Naive thymus-derived CD8-positive, alpha-beta T cell (primary cell): ENCODE measurements at places on chromosomes 5 and 9. TPM values are rescaled to one million over a fixed set of nuclear protein-coding genes. Genes with fewer than 3 reads are reported as not detected.

GRCh38 chr5:73419117-73419464 is 29.5 kb downstream of the FOXD1 start:
- no peak for DNase-seq

RANBP6 gene
- polyA plus RNA-seq: 21.7 TPM

DDX4 gene
- not detected for polyA plus RNA-seq

SLC46A2 gene
- polyA plus RNA-seq: not detected

GRCh38 chr5:171839112-171839511 is 53.5 kb downstream of the SMIM23 start:
- DNase-seq: no peak

PNPLA7 gene
- 2.3 TPM for polyA plus RNA-seq

- DNase-seq: no peak
Measured at GRCh38 chr5:32283539-32284377, 29.0 kb downstream of the MTMR12 start.

GRCh38 chr9:108056805-108057386 is 567.3 kb upstream of the KLF4 start:
- DNase-seq: no peak

CDH18 gene
- not detected for polyA plus RNA-seq

LPAR1 gene
- not detected for polyA plus RNA-seq
